Epithelial cell of prostate (primary cell): ENCODE measurements at places on chromosomes 5 and 9.

GRCh38 chr5:96035796-96036195 is 74.1 kb upstream of the ELL2 start:
- no peak for DNase-seq

GRCh38 chr5:149948993-149949392 is 4.4 kb upstream of the PDE6A start:
- no peak for DNase-seq

- DNase-seq: no peak
Observed at GRCh38 chr9:114757984-114758383, 47.9 kb downstream of the TNFSF15 start.

- DNase-seq: peak; percentile 1
Observed at GRCh38 chr5:122805481-122805880, 30.6 kb downstream of the SNX2 start.

DNA sequence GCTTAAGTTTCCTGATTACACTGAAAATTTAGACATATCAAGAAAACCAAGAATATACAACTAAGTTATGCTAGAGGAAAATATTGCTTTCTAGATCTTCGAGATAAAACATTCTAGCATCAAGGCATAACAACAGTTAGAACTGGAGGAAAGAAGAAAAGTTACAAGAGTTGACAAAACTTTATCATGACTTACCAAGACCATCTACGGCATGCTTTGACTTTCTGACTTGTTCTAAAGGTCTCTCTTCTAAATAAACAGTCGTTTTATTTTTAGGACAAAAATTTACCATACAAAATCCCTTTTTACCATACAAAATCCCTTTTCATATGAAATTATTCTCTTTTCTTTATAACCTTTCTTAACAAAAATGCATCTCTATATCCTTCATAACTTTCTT is 1110.1 kb upstream of the CDH10 start:
- no peak for DNase-seq

DNA sequence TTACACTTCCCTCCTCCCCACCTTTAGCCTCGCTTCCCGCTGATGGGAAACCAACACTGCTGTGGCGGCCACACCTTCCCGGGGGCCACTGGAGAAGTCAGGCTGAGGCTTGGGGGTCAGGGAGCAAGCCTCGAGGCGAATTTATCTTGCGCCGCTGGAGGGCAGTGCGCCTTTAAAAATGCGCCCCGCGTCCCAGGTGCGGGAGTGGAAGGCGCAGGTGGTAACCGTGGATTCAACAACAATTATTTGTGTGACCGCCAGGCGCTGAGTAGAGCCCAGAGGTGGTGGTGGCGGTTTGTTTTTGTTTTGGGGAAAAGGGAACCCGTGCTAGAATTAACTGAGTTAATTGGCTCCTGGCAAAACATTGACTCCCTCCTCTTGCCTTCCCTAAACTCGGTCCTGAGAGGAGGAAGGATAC is 1.1 kb downstream of the CFAP77 start:
- no peak for DNase-seq

DNA sequence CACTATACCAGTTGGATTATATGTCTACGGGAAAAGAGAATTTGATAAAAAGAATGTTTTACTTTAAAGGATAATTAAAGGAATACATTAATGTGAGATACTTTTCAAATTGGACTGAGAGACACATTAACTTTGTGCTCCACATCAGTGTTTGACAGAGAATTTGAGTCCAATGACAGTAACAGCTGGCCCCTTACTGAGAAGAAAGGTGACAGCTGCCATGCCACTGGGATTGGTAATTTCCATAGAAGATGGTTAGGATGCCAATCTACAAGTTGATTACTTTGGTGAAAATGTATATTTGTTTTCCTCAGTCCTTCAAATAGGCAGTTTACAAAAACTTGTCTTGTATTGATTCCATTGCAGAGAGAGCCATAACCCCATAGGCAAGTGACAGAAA is 578.4 kb downstream of the SLCO4C1 start:
- DNase-seq: no peak

GRCh38 chr5:39131210-39132127 is 57.3 kb upstream of the RICTOR start:
- no peak for DNase-seq

DNA sequence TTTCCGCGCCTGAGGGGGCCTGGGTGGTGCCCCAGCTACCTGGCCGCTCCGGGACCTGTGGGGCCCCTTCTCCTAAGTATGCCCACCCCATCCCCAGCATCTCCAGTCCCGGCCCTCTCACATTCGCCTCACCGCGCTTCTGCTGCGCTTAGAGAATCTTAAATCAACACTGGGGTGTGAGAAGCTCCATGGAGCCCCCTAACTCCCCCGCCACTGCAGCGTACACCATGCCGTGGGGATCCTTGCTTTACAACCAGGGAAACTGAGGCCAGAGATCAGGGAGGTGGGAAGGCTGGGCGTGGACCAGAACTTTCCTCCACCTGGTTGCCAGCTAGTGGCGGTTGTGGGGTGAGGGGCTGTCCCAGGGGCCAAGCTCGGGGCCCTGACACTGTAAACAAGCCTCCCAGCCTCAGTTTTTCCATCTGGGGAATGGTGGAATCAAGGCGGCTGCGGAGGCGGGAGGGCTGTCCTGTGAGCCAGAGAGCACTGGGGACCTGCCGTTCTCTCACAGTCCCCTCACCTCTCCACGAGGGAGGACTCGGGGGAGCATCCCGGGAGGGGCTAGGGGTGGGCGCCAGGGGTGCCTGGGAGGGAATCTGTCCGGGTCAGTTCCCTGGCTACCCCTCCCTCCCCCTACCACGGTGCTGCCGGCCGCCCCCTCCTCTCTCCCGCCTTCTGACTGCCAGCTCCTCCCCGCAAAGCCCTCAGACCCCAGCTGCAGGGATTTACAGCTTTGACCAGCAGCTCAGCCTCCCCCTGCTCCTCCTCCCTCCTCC is 161.2 kb downstream of the C9orf50 start:
- no peak for DNase-seq

DNA sequence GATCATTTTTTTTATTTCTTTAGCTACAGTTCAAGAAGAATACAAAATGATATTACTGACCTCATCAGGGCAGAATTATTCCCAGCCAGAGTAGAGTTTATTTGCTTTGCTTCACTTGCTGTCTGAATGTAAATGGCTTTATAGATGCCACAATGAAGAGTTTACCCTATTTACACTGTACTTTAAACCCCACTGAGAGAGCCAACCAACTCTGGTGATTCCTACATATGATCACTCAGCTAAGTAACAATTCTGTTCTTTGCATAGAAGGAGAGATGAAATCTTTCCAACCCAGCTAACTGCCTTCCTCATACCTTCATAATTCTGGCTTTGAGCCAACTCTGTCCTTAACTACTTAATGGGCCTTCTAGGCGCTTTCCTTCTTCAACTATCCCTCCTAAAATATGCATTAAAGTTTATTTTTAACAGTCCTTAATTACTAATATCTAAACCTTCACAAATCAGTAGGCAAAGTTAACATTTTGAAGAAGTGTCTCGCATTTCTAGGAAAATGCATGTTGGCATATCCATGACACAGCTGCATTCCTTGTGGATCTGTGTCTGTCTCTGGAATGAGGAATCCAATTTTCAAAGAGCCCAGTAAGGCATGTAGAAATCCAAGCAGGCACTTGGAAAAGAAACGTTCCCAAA is 284.8 kb upstream of the GRAMD2B start:
- DNase-seq: no peak

DNA sequence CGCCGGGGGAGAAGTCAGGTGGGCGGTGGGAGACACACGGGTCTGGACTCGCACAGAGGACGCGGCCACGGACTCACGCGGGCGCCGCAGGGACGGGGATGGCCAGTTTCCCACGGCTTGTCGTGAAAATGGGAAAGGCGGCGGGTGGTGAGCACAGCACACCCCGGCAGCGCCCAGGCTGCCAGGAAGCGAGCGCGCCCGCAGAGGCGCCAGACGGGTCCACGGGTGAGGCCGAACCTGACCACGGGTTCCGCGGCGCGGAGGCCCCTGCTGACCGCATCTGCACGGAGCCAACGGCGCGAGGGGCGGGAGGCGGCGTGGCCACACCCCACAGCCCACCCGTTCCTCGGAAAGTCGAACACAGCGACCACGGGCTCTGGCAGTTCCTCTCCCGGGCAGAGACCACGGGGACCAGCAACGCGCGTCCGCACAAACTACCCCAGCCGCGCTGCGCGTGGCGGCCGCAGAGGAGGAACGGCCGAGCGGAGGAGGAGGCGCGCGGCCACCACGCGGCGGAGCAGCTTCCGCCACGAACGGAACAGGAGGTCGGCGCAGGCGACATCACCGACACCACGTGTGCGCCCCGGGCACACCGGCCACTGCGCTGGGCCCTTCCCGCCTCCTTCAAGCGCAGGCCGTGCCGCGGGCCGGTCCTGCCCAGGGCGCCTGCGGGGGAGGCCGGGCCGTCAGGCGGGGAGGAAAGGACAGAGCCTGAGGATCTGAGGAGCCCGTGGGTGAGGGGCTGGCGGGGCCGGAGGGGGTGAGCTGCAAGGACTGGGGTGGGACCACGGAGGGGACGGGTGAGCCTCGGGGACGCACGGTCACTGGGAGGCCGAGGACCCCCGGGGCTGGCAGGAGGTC is 5.6 kb downstream of the EXD3 start:
- no peak for DNase-seq

- DNase-seq: no peak
Observed at GRCh38 chr5:148811756-148812155, 14.7 kb upstream of the ADRB2 start.

DNA sequence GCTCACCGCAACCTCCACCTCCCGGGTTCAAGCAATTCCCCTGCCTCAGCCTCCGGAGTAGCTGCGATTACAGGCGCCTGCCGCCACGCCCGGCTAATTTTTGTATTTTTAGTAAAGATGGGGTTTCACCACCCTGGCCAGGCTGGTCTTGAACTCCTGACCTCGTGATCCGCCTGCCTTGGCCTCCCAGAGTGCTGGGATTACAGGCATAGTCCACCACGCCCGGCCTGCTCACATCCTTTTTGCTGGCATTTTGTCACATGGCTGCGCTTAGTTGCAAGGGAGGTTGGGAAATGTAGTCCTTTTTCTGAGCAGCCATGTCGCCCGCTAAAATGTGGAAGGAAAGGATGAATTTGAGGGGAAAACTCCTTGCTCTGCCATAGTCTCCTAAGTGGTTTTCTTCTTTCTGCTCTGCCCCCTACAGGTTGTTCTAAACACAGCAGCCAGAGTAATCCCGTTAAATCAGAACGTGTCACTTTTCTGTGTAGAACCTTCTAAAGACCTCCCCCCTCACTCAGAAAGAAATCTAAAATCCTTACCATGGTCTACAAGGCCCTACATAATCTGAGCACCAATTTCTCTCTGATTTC is 57.8 kb upstream of the HSPA9 start:
- DNase-seq: no peak

DNA sequence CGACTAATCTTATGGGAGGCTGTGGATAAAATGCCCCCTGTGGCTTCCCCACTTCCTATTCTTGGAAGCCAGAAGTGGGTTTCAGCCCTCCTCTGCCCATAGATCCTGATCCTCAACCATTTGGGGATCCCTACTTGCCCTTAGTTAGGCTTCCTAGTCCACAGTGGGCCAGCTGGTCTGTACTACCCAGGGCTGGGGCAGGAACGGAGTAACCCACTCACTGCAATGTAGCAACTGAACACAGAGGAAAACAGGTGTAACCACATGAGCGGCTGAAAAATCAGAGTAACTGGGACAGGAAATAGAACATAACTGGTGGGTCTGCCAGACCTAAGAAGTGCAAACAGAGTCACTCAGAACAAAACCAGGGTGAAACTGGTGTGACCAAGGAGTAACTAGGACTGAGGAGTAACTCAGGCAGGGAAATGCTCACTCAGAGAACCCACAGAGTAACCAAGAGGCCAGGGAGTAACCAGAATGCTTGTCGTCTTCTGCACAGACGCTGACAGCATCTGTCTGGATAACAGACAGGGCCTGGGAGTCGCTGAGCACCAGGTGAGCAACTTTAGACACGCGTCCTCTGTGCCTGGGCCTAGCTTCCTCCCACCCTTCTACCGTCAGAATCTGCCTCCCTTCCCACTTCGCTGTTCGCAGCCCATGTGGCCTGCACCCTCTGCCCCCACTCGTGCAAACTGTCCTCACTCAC is 1.0 kb downstream of the AQP3 start:
- DNase-seq: no peak

GRCh38 chr9:97365634-97366033 is 46.3 kb upstream of the TDRD7 start:
- DNase-seq: no peak

GRCh38 chr9:122393284-122393983 is 22.6 kb downstream of the PTGS1 start:
- DNase-seq: no peak

DNA sequence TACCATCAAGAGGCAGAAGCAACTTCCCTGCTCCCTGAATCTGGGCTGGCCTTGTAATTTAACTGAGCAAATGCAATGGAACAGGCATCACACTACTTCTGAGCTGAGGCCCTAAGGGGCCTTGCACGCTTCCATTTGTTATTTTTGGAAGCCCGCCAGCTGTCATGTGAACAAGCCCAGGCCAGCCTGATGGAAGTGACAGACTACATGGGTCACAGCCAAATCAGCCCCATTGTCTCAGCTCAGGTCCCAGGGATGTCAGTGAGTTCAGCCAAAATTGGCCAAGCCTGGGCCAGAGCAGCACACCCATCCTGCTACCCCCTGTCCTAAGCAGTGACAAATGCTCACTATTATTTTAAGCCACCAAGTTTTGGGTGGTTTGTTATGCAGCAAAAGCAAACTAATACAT is 72.8 kb downstream of the PRRT1B start:
- no peak for DNase-seq

DNA sequence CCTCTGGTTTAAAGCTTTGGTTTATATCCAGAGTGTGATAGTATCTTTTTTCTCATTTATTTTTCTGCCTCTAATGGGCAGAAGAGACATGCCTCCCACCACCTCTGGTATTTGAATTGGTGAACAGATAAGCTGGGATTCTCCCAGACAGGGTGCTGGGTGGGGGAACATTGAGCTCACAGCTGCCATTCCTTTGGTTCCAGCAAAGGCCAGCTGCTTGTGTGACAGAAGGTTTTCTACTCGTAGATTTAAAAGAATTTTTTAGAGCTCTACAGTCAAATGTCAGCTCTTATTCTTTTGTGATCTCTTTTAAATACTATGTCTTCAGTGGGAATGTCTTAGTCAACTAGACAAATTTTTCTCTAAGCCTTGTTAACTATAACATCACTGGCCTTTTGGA is 54.7 kb upstream of the ADAMTS16 start:
- no peak for DNase-seq

GRCh38 chr9:29976981-29977380 is 2403.7 kb upstream of the C9orf72 start:
- DNase-seq: no peak

- no peak for DNase-seq
Observed at GRCh38 chr5:91224456-91224855, 158.7 kb downstream of the ARRDC3 start.

- no peak for DNase-seq
Observed at GRCh38 chr9:93475856-93476255, 22.5 kb upstream of the FAM120AOS start.

DNA sequence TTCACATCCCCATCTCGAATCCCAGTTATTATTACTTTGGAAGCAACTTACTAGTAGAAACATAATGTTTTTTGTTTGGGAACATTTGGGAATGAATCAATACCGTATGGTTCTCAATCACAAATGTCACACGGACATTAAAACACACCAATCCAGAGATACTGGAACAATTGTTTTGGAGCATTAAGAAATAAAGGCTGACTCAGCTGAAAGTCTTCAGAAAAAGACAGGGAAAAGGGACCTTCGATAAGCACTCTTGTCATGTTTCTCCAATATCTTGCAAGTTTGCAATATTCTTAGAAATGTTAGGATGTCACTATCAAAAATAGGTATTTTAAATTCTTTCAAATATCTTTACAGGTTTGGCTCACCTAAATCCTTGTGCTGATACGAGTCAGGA is 362.4 kb downstream of the CETN3 start:
- DNase-seq: no peak

GRCh38 chr5:176739461-176740051 is 70.8 kb upstream of the UNC5A start:
- DNase-seq: no peak

- DNase-seq: no peak
Observed at GRCh38 chr9:34171753-34172535, 6.9 kb upstream of the UBAP1 start.
